MCF 10A (cell line): ENCODE measurements at places on chromosomes 7 and 10. TPM values are rescaled to one million over a fixed set of nuclear protein-coding genes. Genes with fewer than 3 reads are reported as not detected.

DNA sequence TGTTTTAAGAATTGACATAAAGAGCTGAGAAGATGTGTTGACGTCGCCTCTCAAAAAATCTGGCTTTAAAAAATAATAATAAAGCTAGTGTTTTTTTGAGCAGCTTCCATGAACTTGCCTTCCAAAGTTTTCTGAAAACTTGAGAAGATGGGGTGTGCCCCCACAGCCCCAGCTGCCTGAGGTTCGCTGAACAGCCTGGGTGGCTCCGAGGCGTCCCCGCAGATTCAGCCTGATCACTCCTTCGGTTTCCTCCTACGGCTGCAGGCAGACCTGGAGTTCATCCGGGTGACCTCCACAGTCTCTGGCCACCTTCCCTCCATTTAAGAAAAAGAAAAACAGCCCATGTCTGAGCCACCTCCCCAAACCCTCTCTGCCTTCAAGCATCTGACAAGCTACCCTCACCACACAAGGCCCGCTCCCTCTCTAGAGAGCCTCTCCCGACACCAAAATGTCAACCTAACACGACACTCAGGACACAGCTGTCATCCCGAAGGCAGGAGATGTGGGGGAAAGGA, 177.8 kb downstream of the PTPRN2 start:
- no peak for DNase-seq

- DNase-seq: no peak
Measured at GRCh38 chr7:84231157-84231556, 36.6 kb upstream of the SEMA3A start.

- peak; percentile 42 for DNase-seq
Measured at GRCh38 chr7:105808703-105809590, 67.5 kb downstream of the ATXN7L1 start.

DNA sequence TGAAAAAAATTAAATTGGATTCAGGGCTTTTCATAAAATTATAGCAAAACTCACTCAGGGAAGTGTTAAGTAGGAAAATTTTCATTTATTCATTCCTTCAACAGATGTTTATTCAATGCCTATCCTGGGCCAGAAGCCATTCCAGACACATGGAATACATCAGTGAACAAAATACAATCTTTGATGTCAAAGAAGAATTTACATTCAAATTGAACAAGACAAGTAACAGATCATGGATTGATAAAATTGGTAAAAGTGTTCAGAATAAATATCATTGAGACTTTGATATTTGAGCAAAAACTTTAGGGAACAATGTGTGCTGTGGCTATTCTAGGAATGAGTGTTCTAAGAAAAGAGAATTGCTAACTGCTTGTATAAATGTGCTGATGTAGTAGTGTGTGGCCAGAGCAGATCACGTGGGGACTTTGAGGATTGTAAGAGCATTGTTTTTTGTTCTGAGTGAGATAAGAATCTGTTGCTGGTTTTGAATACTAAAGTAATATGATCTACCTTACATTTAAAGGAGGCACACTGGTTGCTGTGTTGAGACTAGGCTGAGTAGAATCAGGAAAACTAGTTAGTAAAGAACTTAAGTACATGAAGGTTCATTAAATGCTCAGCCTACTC, 957.2 kb downstream of the PCDH15 start:
- peak; percentile 16 for DNase-seq

- peak; percentile 59 for DNase-seq
Measured at GRCh38 chr7:129376778-129377700, 57.2 kb upstream of the STRIP2 start.

GRCh38 chr7:26760501-26760900, 103.9 kb downstream of the SKAP2 start:
- DNase-seq: no peak

- DNase-seq: no peak
Measured at GRCh38 chr10:96642530-96642929, 55.7 kb upstream of the TM9SF3 start.

- DNase-seq: no peak
Measured at GRCh38 chr7:31146030-31146429, 93.9 kb downstream of the ADCYAP1R1 start.

DNA sequence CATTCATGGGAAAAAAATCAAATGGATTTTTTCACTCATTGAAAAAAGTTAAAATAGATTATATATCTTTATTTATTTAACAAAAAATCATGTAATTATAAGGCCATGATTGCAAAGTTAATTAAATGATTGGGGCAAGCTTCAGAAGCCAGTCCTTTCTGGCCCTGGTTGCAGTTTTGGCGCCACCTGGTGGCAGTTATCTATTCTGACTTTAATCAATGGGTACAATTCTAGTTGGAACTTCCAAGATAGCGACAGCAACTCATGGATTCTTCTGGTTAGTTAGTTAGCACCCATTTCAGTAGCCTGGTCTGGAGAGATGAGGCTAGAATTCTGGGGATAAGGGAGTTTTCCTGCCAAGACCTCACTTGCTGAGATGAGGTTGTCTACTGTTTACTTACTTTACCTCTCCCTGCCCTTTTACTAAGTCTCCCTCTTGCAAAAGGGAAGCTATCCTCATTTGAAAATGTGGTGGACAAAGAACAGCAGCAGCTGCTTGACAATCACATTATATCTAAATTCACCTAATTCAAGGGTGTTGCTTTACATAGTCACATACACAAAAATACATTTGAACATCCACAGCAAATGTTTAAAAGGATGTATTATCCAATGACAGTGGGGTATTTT, 42.3 kb downstream of the NOC3L start:
- DNase-seq: peak; percentile 76

DNA sequence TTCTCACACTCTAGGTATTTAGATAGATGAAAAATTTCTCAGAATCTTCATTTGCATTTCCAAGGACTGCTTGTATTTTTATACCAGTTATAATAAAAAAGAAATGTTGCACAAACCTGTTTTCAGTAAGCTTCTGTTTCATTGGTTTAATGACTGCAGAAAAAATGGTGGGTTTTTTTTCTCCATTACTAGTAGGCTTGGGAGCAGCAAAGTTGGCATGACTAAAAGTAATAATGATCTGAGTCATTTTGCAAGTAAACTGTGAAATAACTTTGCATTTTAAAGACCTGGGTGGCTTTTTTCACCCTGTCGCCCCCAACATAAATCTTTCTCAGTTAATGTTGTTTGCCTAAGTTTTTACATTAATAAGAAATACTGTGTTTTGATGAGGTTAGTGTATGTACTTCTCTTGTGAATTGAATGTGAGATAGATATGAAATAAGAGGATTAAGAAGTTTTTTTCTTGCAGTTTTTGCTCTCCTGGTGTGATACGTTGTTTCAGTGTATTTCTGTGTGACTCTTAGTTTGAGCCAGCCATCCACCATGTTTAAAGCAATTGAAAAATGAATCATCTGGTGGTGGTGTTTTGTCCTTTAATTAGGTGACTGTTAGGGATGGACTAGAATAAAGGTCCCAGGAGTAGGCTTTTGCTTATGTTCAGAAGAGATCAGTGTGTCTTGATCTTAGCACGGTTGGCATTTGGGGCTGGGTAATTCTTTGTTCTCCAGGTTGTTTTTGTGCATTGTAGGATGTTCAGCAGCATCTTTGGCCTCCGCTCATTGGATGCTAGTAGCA, 1.8 kb downstream of the GNAI1 start:
- peak; percentile 41 for DNase-seq

DNA sequence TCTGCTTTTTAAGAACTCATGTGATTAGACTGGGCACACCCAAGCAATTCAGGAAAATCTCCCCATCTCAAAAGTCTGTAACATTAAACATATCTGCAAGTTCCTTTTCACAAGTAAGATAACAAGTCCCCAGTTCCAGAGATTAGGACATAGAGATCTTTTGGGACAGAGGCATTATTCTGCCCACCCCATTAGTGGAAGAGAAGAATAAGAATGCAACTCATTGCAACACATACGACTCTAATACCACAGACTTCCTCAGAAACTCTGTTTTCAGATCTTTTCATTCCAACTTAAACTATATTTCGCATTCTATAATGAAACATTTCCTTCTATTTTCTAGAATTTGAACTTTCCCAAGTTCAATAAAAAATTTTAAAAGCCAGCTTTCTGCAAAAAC, 137.7 kb downstream of the SEMA3C start:
- no peak for DNase-seq

DNA sequence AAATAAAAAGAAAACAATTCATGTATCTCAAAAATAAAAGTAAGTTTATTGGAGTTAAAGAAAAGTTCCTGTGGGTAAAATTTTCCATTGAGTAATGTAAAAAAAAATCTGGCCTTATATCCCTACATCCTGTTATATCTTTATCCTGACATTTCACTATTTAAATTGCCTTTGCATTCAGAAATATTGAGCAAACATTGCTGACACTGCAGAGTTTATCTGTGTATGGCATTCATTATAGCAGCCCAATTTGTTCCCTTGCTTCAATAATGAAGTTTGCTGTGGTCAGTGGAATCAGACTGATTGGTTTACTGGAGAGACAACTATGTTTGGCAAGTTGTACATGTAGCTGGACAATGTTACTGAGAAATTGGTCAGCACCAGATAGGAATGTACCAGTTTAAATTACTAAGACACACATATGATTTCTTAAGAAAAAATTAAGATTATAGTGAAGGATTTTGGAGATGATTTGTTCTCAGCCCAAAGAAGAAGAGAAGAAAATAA, 271.7 kb downstream of the ANKRD7 start:
- DNase-seq: no peak

GRCh38 chr10:47256751-47257336, 43.2 kb upstream of the GDF10 start:
- no peak for DNase-seq

- DNase-seq: no peak
Measured at GRCh38 chr7:52876402-52876801, 159.0 kb upstream of the POM121L12 start.

GRCh38 chr7:76016191-76016947, 22.0 kb upstream of the TMEM120A start:
- DNase-seq: no peak

- no peak for DNase-seq
Measured at GRCh38 chr7:69683002-69683401, 84.7 kb downstream of the AUTS2 start.

GRCh38 chr7:14868937-14869336, 33.6 kb downstream of the DGKB start:
- DNase-seq: no peak

DNA sequence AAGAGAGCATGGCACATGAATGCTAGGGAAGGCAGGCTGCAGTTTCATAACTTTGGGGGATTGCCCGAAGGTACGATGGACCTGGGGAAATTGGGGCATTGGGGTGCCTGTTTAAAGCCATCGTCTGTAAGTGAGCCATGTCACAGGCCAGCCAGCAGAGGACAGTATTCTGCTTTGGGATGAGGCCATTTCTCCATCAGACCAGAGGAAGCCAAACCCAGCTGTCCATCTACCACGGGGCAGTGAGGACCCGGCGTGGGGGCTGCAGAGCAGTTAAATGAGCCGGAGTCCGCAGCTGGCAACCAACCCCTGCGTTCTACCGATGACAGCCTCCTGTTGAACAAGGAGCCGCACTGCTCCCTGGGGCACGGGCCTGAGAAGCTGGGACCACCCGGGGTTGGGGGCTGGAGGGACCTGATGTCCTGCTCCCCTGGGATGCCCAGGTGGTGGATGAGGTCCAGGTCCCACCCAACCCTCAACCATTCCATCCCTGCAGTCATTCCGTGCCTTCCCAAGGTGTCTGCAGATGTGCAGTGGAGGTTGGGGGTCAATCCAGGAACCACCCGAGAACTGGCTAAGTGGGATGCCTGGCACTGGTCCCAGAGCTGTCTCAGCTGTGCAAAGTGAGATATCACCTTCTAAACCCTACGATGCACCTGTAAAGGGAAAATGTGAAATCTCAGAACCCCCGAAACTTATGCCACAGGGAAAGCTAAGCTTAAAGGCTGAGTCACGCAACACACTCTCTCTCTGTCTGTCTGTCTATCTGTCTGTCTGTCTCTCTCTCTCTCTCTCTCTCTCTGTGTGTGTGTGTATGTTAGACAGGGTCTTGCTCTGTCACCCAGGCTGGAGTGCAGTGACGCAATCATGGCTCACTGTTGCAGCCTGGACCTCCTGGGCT, 12.1 kb upstream of the RHBDD2 start:
- DNase-seq: peak; percentile 76

GRCh38 chr7:27784399-27785053, 44.6 kb downstream of the TAX1BP1 start:
- DNase-seq: peak; percentile 67

- DNase-seq: no peak
Measured at GRCh38 chr10:60958892-60959601, 15.1 kb upstream of the RHOBTB1 start.

DNA sequence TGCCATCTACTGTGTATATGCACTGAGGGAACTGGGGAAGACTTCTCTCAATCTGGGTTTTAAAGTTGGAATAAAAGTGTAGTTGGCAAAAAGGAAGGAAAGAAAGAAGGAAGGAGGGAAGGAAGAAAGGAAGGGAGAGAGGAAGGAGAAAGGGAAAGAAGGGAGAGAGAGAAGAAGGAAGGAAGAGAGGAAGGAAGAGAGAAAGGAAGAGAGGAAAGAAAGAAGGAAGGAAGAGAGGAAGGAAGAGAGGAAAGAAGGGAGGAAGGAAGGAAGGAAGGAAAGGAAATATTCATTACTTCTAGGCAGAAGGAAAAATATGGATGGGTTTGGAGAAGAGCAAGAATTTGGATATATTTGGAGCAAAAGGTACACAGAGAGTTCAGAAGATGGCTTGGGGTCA, 343.6 kb upstream of the AUTS2 start:
- no peak for DNase-seq

- no peak for DNase-seq
Measured at GRCh38 chr7:140262242-140262903, 85.6 kb upstream of the KDM7A start.

GRCh38 chr7:28847176-28847575, 111.0 kb downstream of the TRIL start:
- no peak for DNase-seq

- DNase-seq: no peak
Measured at GRCh38 chr10:62243647-62243997, 25.0 kb downstream of the RTKN2 start.

GRCh38 chr7:139660317-139661042, 117.3 kb downstream of the HIPK2 start:
- no peak for DNase-seq

GRCh38 chr7:133807624-133808492, 319.3 kb upstream of the LRGUK start:
- no peak for DNase-seq

DNA sequence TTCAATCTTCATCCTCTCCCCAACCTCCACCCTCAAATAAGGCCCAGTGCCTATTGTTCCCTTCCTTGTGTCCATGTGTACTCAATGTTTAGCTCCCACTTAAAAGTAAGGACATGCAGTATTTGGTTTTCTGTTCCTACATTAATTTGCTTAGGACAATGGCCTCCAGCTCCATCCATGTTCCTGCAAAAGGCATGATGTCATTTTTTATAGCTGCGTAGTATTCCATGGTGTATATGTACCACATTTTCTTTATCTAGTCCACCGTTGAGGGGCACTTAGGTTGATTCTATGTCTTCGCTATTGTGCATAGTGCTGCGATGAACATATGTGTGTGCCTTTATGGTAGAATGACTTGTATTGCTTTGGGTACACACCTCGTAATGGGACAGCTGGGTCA, 7.2 kb upstream of the NEUROG3 start:
- no peak for DNase-seq

BAIAP2L1 gene
- 60.2 and 60.7 TPM in 2 replicates for total RNA-seq

SPDYE17 gene
- not detected in 2 replicates for total RNA-seq

HDAC9 gene
- total RNA-seq: 11.3 and 26.0 TPM in 2 replicates

TAF6 gene
- 47.2 and 58.9 TPM in 2 replicates for total RNA-seq

KIAA1217 gene
- total RNA-seq: 48.3 and 48.7 TPM in 2 replicates

CYP2E1 gene
- total RNA-seq: not detected in 2 replicates

PLCE1 gene
- 0.22 and 0.23 TPM in 2 replicates for total RNA-seq

CRTAC1 gene
- total RNA-seq: not detected in 2 replicates

ASB15 gene
- not detected in 2 replicates for total RNA-seq

FOXP2 gene
- total RNA-seq: not detected in 2 replicates

HOXA1 gene
- total RNA-seq: 5.6 and 7.1 TPM in 2 replicates

DDC gene
- 0.64 and 0.79 TPM in 2 replicates for total RNA-seq
